NCI-H187 treated with DMSO at 0.1 percent for 48 hours (cell line): ENCODE measurements at places on chromosomes 12 and 14.

GRCh38 chr12:26434299-26435068 lies 239.1 kb downstream of the SSPN start:
- peak; percentile 35 for DNase-seq

- no peak for DNase-seq
Observed at GRCh38 chr12:41709012-41709411, 435.7 kb downstream of the GXYLT1 start.

GRCh38 chr12:19451196-19451595 lies 11.9 kb downstream of the AEBP2 start:
- no peak for DNase-seq

GRCh38 chr12:23757541-23757962 lies 191.9 kb downstream of the SOX5 start:
- no peak for DNase-seq

GRCh38 chr12:67390273-67390672 lies 121.1 kb downstream of the CAND1 start:
- no peak for DNase-seq

- no peak for DNase-seq
Observed at GRCh38 chr14:65745396-65746190, 333.1 kb downstream of the FUT8 start.

GRCh38 chr12:110075880-110076279 lies 27.6 kb upstream of the C12orf76 start:
- DNase-seq: no peak

GRCh38 chr12:124392667-124393413 lies 97.9 kb downstream of the RFLNA start:
- no peak for DNase-seq

DNA sequence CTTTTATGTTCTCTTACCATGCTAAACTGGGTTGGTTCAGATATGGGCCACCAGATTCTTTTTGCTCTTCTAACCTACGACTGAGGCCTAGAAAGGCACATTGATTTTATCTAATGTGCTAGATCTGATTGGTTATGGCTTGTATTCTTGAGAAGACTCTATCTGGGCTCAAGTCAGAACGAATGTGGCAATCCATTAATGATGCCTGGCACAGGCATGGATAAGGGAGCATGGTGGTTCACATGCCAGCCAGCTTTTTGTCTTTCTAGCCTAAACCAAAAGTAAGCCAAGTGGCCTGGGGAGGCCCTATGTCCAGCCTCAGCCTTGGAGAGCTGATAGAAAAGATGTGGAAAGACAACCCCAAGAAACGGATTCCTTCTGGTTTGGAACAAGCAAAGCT lies 82.7 kb downstream of the KNTC1 start:
- DNase-seq: no peak

DNA sequence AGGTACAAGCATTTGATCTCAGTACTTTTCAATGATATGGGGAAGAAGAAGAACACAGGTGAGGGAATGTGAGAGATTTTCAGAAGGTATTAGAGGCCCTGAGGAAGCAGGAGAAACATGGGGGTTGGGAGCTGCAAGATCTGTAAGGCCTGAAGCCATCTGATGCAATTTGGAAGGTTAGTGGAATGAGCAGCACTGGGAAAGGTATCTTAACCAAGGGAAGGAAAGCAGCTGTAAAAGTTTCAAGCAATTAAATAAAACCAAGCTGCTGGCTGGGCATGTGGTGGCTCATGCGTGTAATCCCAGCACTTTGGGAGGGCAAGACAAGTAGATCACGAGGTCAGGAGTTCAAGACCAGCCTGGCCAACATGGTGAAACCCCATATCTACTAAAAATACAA lies 104.4 kb upstream of the PARP11 start:
- no peak for DNase-seq

GRCh38 chr12:82593143-82593542 lies 93.6 kb upstream of the TMTC2 start:
- DNase-seq: no peak

DNA sequence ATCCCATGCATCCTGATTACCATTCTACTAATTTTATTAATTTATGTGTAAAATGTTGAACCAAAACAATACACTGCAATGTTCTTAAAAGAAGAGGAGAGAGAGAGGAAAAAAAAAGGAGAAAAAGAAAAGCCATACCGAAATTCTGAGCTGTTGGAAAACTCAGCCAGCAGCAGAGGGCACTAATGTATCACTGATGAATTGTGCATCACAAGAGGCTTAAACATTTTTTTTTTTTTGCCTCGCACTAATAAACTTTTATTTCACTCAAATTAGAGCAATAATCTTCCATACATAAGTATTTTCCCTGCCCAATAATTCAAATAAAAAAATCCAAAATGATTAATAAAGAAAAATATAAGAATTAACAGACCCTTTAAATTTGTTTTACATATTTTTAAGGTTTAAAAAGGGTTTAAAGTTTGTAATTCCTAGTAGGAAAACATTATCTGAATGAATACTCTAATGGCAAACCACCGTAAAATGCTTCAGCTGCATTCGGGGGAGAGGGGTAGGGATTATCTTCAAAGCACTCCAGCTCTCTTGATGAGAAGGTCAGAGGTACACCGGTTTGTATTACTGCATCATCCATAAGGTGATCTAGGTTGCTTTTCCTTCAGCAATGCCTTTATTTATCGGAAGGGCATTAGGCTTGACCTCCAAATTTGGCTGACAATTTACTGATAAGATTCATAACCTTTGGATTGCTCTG lies 41.9 kb downstream of the ATP23 start:
- DNase-seq: no peak

DNA sequence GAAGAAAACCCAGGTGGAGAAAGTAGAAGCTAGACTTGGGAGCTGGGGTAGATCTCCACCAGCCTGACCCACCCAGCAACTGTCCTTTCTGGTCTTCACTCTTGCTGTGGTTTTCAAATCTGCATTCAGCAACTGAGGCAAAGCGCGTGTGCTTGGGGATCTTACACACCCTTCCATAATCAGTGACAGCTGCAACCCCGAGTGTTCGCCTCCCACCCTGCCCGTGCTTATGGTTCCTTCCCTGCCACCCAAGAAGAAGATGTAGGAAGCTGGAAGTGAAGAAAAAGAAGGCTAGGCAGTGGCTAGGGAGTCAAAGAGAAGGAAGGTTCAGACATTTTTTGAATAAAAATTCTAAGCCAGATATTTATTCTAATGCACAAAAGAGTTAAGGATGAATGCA lies 162.6 kb upstream of the CCND2 start:
- no peak for DNase-seq

GRCh38 chr14:97995038-97995437 lies 1197.9 kb downstream of the VRK1 start:
- DNase-seq: no peak

- no peak for DNase-seq
Observed at GRCh38 chr12:14395074-14395778, 29.7 kb downstream of the ATF7IP start.

DNA sequence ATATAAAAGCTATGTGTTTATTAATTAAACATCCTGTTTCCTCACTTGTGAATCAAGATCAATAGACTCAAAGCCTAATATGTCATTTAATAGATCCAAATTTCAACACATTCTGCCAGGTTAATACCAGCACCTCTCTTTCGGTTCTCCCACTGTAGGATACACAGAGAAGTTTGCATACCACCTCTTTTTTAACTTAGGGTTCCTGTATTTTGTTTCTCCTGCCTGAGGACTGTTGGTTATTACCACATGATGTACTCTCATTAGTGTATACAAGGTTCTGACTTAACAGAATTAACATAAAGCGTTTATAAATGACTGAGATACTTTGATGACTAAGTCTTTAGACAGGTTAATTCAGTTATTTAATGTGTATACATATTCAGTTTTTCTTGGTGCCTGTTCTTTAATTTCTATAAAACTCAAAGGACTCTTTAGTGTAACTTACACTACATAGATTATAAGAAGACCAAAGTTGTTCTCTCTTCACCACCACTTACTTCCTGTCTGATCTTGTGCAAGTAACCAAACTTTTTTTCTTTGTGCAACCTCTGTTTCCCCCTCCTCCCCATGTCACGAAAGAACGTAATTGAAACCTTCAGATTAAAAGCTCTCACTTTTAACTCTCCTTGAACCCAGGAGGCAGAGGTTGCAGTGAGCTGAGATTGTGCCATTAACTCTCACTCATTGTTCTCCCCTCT lies 89.8 kb upstream of the DNM1L start:
- DNase-seq: no peak
